ENCODE measurements at places on chromosomes 11 and 22.

- peak; percentile 76 for DNase-seq
Measured at GRCh38 chr22:19066531-19067271, 55.5 kb downstream of the DGCR2 start.

DNA sequence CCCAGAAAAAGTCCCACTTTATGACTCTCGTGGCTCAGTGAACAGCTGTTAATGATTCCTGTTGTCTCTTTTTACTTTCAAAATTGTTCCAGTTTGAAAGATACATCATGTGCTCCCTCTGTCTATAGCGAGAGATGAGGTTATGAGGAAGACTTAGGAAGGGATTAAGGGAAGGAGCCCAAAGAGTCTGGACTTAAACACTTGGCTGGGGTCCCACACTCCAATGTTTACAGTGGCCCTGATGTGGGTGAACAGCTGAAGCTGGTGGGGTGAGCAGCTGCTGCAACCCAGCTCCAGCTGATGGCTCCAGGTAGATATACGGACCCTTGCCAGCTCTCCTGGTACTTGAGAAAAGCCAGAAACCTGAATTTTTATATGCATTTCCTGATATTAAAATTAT, 84.5 kb upstream of the PLET1 start:
- no peak for DNase-seq

GRCh38 chr22:31538815-31539214, 42.5 kb downstream of the SFI1 start:
- DNase-seq: no peak

GRCh38 chr11:2860636-2861035, 24.9 kb downstream of the CDKN1C start:
- peak; percentile 85 for DNase-seq

- DNase-seq: no peak
Measured at GRCh38 chr11:47104261-47104950, 72.3 kb downstream of the ARFGAP2 start.

DNA sequence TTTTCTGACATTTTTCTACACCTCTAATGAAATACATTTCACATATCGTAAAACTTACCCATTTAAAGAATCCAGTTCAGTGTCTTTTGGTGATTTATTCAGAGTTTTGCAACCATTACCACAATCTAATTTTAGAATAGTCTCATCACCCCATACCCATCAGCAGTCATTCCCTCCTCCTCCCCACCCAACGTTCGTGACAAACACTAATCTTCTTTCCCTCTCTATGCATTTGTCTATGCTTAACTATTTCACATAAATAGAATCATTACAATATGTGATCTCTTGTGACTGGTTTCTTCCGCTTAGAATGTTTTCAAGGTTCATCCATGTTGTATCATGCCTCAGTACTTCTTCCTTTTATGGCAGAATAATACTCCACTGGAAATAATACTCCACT, 9.5 kb downstream of the TTC28 start:
- no peak for DNase-seq

GRCh38 chr11:85750646-85751045, 60.3 kb downstream of the SYTL2 start:
- DNase-seq: no peak

DNA sequence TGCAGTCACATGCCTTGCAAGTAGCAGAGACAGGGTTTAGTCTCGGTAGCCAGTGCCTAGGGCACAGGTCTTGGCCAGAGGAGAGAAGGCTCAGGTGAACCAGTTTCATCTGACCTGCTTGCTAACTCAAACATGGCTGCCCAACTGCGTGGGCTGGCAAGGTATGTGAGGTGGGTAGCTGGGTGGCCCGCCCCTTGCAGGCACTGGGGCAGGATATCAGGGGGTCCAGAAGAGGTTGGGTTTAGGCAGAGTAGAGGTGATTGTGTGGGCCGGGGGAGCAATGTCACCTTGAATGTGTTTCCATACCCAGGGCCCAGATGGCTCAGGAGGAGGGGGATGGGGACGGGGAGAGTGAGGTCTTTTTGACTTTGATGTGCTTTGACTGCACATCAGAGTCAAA, 37.7 kb downstream of the ST3GAL4 start:
- DNase-seq: no peak

DNA sequence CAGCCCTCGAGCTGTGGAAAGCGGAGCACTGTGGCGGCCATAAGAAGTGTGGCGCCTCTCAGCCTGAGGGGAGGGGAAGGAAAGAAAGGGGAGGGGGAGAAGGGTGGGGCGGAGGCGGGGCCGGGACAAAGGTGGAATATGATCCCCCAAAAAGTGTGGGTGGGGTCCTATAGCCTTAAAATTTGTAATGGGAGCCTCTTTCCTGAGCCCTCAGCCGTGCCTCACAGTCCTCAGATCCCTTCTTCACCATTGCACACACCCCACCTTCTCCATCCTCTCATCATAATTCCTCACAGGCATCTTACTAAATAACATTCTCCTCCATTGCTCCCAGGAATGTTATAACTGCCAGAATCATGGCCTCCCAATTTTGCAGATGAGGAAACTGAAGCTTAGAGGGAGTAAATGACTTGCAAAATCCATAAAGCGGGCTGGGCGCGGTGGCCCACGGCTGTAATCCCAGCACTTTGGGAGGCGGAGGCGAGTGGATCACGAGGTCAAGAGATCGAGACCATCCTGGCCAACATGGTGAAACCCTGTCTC, 600 bp upstream of the RAB6A start:
- DNase-seq: no peak

- DNase-seq: no peak
Measured at GRCh38 chr22:42961810-42962209, 53.1 kb downstream of the PACSIN2 start.

DNA sequence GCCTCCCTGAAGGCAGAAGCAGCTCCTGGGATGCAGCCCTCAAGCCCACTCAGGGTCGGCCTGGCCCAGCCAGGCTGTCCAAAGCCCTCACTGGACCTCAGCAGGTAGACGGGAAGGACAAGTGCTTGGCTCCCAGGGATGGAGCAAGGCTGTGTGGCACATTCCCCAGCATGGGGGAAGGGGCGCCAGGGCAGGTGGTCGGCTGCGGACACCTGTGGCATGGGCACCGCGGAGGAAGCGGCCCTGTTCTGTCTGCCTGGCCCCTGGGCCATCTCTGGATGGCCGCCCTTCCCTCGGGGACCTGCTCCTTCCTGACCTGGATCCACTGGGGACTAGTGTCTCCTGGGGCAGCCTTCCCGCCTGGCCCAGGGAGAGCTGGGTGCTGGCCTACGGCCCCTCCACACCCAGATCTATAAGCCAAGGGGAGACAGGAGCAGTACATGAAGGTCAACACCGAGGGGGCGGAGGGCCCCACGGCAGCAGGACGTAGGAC, 26.0 kb downstream of the CHID1 start:
- no peak for DNase-seq

DNA sequence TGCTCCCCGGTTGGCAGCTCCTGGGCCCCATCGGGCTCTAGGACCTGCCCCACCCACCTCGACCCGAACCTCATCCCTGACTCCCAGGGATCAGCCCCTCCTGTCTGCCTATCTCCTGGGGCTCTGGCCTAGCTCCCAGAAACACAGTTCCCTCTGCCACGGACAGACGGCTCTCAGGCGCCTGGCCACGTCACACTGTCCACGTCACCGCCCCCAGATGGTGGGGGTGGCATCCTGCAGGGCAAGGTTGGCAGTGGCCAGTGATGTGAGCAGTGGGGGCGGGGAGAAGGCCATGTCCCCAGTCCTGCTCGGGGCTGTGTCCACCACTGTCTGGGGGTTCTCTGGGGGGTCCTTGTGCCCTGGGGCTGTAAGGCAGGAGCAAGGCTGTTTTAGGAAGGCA, 29.2 kb downstream of the SYT7 start:
- peak; percentile 99 for DNase-seq

- no peak for DNase-seq
Measured at GRCh38 chr11:69293087-69293486, 868 bp upstream of the MYEOV start.

DNA sequence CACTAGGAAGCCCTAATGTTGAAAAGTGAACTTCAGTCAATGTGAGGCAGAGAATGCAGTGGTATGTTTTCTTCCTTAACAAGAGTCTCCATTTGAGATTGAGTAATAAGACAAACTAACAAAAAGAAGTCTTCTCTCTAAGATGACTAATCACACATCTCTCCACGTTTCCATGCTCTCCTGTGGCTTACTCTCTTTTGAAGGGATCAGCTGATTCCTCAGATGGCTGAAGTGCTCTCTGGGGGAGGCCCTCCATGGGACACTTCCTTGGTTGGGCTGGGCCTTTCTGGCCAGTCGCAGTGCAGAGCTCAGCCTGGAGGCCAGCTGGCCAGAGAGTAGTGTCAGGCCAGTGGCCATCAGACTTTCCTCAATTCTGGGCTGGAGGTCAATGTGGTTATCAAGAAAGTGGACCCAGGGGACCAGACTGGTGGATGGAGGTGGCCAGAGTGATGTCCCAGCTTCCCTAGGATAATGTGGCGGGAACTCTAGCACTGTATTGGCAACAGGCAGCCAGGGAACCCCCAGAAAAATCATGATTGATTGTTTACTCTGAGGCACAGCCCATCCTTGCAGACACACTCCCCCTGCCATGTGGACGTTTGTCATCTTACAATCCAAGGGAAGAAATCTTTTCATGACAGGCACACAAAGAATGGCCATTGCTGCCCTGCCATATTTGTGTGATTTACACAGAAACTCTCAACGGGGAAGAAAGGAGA, 14.5 kb downstream of the CSRP3 start:
- no peak for DNase-seq

DNA sequence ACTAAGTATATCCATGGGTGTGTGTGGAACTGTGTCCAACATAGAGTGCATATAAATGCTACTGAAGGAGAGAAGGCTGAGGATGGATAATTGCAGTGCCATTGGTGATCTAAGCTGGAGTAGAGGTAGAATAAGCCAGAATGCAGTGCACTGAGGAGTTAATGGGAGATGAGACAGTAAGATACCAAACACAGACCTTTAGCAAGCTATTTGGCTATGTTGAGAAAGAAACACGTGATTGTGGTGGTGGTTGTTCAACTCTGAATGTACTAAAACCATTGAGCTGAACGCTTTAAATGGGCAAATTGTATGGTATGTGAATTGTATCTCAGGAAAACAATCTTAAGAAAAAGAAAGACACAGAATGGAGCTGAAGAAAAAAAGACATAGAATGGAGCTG, 22.8 kb downstream of the JAML start:
- DNase-seq: no peak

GRCh38 chr11:118175031-118175992, 1.1 kb downstream of the SCN2B start:
- no peak for DNase-seq

DNA sequence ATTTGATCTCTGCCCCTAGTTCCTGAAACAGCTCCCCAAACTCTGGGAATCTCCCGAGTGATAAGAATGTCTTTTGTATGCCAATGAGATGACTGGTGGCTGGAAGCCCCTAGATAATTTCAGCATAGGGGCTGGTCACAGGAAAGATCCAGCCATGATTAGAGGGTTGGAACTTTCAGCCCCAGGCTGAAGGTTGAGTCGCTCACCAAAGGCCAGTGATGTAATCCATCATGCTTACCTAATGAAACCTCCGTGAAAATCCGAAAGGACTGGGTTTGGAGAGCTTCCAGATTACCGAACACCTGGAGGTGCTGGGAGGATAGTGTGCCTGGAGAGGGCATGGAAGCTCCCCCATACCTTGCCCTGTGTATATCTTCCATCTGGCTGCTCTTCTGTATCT, 26.0 kb downstream of the LRRC32 start:
- no peak for DNase-seq

GRCh38 chr11:75474878-75475766, 42.1 kb upstream of the KLHL35 start:
- DNase-seq: no peak

DNA sequence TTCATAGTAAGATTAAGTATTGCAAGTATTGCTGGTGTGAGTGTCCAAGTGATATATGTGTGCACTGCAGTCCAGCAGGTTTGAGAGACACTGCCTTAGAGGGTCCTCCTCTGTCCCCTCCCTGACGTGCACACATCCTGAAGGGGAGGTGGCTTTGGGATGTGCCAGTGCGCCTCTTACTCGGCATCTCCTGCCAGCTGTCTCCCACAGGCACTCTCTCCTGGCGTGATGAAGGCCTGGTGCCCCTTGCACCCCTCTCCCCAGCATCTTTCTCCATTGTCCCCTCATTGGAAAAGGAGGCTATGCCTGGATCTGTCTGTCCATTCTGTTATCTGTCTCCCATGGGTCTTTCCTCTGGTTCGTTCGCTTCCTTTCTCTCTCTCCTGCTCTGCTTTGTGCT, 24.2 kb downstream of the GTPBP1 start:
- DNase-seq: no peak

- DNase-seq: no peak
Measured at GRCh38 chr22:43736651-43737050, 75.5 kb downstream of the EFCAB6 start.

DNA sequence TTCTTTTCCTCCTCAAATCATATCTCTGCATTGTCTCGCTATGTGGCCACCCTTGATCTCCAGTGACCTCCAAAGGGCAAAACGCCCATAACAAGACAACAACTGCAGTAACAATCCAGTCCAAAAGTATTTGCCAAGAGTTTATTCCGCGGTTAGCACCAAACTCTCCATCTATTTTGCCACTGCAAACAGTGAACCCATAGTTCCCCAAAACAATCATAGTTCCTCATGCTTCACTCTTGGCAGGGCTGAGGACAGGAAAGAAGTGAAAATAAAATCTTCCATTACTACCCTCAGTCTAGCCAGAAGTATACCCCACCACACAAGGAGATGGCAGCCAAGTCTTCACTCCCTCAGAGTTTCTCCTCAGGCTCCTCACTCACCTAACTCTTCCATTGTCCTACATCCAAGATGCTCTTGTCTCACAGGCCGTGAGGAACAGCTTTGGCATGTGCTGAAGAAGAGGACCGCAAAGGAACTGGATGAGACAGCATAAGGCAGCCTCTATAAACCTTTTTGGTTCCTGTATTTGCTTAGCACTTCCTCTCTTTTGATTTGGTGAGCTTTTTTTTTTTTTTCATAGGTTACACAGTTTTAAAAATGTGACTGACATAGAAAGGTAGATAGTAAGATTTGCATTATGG, at the start of gene LPXN:
Gene LPXN, minus strand, starts transcription at position 480 of the 644 bp plus-strand sequence. Its CDS starts 84 bp downstream, at position 396.
- DNase-seq: no peak

GRCh38 chr11:68146704-68147474, 25.7 kb upstream of the CHKA start:
- DNase-seq: peak; percentile 78

GRCh38 chr22:29650370-29650769, 46.9 kb downstream of the NF2 start:
- DNase-seq: no peak

DNA sequence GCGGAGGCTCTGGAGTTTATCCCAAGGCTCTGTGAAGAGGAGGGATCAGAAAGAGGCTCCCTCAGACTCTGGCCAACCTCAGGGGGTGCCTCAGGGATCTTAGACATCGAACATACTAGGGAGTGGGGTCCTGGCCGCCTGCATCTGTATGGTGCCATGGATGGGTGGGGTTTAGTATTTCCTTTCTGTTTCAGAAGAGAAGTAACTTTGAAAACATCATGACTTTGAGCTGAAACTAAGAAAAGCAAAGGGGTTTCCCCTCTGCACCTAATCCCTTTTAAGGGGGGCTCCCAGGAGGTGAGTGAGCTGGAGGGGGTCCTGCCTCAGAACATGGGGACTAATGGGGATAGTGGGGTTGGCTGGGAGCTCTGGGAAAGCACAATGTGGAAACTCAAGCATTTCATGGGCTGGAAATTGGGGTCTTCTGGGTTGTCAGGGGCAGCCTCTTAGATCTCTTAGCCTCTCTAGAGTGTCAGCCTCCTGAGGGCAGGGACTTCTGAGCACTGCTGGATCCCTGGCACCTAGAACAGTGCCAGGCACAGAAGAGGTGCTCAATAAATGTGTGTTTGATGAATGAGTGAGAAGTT, 11.8 kb upstream of the SSTR3 start:
- DNase-seq: no peak

Data from H54 (cell line).